GM06990 (cell line): ENCODE measurements at places on chromosomes 6 and 20.

GRCh38 chr20:49687595-49688567, 25.8 kb downstream of the B4GALT5 start:
- DNase-seq: no peak

DNA sequence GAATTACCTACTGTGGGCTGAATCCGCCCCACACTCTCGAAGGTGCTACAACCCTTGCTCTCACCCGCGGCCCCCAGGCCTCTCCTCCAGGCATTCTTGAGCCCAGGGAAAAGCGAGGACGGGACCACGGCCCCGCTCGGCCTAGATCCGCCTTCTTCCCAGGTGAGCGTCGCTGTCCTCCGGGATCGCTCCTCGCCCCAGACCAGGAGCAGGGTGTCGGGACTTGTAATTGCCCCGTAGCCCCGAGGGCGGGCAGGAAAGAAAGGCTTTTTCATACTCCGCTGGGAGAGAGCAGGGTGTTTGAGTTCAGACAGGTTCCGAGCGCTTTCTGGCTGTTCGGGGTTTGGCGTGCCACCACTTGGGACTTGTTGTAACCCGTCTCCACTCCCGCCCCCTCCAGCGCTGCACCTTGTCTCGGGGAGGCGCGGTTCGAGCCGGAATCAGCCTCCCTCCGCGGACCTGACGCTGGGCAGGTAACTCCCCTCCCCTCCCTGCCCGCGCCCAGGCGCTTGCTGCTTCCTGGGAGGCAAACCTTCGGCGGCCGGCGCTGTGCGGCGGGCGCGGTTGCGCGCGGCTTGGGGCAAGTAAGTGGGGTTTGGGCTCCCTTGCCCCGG, at the start of gene FAM83B:
TSS of gene FAM83B (plus strand) at position 529 of the 614 bp plus-strand sequence. CDS start 23,476 bp downstream, outside the sequence.
- no peak for DNase-seq

DNA sequence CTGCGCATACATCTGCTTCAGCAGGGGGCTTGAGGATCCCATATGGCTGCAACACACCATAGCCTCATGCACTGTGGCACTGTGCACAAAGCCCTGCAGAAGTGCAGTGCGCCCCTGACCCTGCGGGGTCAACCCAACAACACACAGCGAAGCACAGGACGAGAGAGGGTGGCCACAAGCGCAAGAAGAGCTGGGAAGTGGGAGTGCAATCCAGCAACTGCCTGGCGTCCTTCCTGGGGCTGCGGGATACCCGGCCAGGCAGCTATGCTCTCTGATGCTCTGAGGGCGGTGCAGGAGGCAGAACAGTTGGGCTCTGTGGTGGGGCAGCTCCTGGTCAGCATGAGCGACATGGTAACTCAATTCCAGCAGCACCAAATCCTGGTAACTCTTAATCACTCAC, 5.6 kb upstream of the ACSS1 start:
- DNase-seq: no peak

DNA sequence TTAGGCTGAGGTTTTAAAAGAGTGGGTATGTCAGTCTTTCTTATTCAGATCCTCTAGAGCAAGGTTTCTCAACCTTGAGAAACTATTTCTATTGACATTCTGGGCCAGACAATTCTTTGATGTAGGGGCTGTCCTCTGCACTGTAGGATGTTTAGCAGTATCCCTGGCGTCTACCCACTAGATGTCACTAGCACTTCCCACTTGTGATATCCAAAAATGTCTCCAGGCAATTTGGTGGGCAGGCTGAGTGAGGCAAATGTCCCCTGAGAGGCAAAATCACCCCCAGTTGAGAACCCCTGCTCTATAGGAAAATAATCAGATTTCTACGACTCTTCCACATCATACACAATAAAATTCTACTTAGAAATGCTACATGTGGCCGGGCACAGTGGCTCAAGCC, 7.7 kb upstream of the ZKSCAN8 start:
- DNase-seq: no peak

- DNase-seq: peak; percentile 49
Observed at GRCh38 chr6:106637717-106638341, 8.5 kb downstream of the QRSL1 start.
